ENCODE measurements at places on chromosomes 4 and X.

- no peak for DNase-seq
Observed at GRCh38 chrX:18406531-18407266, 18.7 kb upstream of the CDKL5 start.

GRCh38 chrX:103628386-103629317 is at the start of gene TCEAL1:
Gene TCEAL1, plus strand, starts transcription at chrX:103628975. Its CDS starts 942 bp downstream, at chrX:103629917.
- DNase-seq, result no peak

DNA sequence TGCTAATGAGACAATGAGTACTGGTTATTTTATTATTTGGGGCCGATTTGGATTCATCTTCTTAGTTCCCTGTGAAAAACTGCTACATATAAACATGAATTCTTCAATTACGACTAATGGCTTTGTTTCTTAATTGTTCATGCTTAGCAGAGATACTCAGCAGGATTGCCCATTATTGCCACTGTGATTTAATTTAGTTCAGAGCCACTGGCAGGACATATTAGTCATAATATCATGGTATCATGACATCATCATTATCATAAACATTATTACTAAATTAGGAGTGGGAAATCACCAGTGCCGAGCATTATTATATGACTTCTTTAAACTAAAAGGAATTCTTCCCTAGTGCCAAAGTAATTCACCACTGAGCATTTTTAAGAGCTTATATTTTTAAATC is 201.4 kb downstream of the SPOCK3 start:
- no peak for DNase-seq

DNA sequence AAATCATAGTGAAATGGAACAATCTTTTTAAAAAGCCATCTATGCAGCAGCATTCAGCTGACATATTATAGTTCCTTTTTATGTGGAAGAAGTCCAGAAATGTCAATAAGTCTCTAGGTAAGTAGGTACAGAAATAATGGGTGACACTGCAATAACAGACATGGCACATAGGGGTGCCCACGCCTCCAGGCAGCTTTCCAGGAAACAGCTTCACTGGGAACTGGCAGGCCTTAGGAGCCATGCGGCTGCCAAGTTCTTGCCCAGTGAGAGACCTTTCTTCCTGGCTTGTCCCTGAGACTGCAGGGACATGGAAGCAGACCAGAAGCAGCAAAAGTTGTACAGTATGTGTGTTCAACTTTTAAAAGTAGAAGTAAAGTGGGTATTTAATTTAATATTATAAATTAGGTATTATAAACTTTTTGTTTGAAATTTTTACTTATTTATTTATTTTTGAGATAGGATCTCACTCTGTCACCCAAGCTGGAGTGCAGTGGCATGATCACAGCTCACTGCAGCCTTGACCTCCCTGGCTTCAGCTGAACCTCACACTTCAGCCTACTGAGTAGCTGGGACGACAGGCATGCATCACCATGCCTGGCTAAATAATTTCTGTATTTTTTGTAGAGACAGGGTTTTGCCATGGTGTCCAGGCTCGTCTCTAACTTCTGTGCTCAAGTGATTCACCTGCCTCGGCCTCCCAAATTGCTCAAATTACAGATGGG is 12.1 kb upstream of the ETNPPL start:
- no peak for DNase-seq

DNA sequence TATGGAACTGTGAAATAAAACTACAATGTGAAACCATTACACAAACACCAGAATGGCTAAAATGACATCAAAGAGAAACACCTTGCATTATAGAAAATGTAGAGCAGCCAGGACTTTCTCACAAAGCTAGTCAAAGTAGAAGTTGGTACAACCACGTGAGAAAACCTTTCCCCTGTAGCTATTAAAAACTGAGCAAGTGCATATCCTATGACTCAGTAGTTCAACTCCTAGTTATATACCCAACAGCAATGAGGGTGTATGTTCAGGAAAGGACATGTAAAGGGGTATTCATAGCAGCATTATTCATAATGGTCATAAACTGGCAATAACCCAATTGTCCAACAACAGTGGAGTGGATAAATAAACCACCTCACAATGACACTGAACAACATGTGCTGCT is 177.5 kb upstream of the NUDT10 start:
- no peak for DNase-seq

- no peak for DNase-seq
Observed at GRCh38 chr4:174537634-174538033, 15.3 kb upstream of the HPGD start.

- no peak for DNase-seq
Observed at GRCh38 chrX:103503853-103504207, 15.5 kb downstream of the RAB40A start.
